ENCODE measurements at places on chromosomes 3 and 15.
A peak's percentile ranks its signal among the peaks of the same experiment; 100 is the strongest.

DNA sequence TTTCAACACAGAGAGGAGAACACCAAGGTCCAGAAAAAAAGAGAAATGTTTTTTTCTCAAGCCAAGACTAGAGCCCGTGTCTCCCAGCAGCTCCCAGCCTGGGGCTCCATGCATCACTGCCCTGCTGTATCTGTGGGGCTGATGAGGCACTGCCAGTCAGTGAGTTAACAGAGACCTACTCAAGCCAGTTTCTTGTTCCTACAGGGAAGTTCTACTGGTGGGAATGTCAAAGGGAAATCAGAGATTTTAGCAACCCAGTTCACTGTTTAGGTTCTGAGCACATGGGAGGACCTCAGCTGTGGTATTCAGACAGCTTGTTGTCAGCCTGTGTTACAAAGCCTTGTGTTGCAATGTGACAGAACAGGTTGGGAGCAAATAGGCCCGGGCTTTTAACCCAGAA is 234.3 kb downstream of the TLE3 start:
- no peak for DNase-seq

- no peak for DNase-seq
Observed at GRCh38 chr3:56833022-56833421, 31.3 kb upstream of the ARHGEF3 start.

- DNase-seq = no peak
Observed at GRCh38 chr3:29382409-29382808, 101.5 kb downstream of the RBMS3 start.

DNA sequence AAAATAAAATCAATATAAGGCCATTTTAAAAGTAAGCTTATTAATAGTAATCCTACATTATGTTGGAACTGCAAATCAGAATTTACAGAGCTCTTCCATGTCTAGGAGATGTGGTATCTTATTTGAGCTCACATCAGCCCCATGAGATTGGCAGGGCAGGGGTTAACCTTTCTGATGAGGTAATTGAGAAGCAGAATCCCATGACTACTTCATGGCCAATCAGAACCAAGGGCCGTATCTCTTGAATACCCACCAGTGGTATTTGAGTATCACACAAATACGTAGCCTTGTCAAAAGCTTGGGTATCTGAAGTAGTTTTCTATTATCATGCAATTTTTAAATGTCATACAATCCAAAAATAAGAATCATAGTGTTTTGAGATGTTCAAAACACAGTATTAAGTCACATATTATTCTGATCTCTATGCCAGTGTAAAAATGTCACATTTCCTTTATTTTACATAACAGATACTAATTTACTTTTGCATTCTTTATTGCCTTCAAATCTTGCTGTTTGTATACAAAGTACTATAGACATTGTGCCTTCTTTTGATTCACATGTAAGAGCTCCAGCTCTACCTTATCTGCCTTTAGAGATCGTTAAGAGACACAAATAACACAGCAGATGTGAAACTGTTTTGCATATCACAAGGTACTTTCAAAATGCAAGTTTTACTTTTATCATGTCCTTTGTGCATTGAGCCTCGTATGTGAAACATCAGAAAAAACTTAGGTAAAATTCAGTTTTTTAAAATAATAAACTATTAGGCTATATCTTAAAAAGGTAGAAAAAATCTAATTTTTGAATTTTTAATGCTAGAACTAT is 251.7 kb upstream of the GOLGA6L4 start:
- no peak for DNase-seq

GRCh38 chr15:49832511-49832910 is 211.7 kb downstream of the DTWD1 start:
- no peak for DNase-seq

GRCh38 chr15:99969261-99969920 is 236.2 kb upstream of the LYSMD4 start:
- no peak for DNase-seq

DNA sequence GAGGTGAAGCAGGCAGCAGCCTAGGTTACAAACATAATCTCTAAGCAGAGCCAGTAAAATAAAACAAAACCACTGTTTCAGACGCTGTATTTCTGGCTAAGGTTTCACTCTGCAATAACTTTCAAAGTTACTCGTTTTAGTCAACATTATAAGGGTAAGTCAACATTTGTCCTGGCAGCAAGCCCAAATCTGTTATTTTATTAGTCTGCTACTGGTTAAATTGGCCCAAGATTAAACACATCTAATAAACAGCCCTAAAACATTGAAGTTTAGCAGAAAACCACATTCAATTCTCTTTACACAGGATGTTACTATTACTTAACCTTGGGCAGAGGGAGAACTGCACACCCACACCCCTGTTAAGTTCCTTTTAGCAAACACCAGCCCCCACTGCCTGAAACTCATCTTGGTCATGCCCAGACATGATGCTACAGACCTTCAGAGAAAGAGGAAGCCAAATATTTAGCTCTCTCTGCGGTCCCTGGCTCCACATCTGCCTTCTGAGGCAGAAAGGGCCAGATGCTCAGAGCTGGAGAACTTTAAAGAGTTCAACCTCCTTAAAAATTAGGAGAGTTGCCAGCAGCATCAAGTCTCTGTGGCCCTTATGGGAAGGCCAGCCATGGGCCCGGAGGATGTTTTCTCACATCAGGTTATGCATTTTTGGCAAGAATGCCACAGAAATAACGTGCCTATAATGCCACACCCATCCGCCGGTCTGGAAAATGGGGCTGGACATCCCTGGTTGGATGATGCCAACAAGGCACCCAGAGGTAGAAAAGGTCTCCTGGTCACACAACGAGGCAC is 17.9 kb downstream of the ARHGEF3 start:
- DNase-seq = no peak

- DNase-seq = no peak
Observed at GRCh38 chr3:6671363-6671762, 189.6 kb upstream of the GRM7 start.

- no peak for DNase-seq
Observed at GRCh38 chr3:108322352-108322751, 26.0 kb downstream of the HHLA2 start.

GRCh38 chr3:109297496-109297895 is 18.8 kb downstream of the DPPA2 start:
- no peak for DNase-seq

GRCh38 chr3:134772591-134772990 is 22.5 kb upstream of the EPHB1 start:
- DNase-seq = no peak

- DNase-seq = no peak
Observed at GRCh38 chr3:140146668-140147067, 211.7 kb downstream of the CLSTN2 start.

DNA sequence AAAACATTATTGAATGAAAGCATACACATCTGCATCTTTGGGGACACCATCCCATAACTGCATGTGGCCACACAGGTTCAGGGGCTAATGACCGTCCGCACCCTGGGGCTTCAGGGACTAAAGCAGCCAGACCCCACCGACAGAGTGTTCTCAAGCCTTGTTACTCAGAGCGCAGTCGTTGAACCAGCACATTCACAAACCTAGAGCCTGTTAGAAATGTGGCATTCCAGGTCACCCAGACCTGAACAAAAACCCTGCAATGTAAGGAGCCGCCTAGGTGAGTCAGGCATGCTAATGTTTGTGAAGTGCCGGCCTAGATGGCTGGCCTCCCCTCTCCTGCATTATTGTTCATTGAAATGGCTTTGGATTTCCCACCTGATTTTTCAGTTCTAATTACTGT is 52.3 kb upstream of the HACD2 start:
- DNase-seq = no peak

DNA sequence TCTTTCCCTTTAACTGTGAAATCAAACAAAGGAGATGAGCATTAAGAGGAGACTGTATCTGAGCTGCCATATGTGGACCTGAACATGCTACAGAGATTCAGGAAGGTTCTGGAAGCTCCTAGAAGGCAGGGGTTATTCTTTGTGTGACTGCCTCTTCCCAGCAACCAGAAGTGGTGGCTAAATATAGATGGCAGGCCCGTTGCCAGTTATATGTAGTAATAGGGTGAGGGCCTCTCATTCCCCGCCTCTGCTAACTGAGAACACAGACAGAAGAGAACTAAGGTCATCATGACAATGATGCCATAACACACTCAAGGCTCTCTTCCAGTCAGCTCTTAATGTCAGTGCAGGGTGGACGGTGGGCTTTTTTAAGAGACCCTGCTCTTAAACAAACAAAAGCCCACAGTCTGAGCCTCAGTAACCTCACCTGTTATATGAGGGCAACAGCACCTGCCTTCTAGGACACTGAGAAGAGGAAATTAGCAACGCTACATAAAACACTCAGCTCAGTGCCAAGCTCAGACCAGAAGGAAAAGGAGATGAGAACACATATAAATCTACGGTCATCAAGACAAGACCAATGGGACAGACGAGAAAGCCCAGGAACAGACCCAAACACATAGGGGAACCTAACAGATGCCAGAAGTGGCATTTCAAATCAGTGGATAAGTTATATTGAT is 22.3 kb downstream of the CFAP92 start:
- DNase-seq = no peak

GRCh38 chr3:105688821-105689220 is 180.0 kb downstream of the CBLB start:
- DNase-seq = no peak

GRCh38 chr3:141243271-141243707 is 11.7 kb downstream of the PXYLP1 start:
- peak; percentile 49 for DNase-seq

DNA sequence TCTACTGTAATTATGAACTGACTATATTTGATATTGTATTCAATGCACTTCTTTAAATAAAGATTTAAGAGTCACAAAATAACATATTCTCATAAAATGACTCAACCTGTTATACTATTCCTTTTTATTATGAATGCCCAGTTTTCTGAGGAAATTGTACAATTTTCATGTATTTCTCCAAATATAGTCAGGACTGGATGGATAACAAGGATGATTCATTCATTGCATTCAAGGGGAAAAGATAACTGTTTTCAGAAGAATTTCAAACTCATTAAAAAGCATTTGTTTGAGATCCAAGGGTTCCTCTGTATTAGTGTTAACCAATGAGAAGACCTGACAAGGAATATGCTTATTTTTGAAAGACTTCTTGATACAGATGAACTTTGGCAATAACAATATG is 163.7 kb downstream of the MEIS2 start:
- DNase-seq = no peak

DNA sequence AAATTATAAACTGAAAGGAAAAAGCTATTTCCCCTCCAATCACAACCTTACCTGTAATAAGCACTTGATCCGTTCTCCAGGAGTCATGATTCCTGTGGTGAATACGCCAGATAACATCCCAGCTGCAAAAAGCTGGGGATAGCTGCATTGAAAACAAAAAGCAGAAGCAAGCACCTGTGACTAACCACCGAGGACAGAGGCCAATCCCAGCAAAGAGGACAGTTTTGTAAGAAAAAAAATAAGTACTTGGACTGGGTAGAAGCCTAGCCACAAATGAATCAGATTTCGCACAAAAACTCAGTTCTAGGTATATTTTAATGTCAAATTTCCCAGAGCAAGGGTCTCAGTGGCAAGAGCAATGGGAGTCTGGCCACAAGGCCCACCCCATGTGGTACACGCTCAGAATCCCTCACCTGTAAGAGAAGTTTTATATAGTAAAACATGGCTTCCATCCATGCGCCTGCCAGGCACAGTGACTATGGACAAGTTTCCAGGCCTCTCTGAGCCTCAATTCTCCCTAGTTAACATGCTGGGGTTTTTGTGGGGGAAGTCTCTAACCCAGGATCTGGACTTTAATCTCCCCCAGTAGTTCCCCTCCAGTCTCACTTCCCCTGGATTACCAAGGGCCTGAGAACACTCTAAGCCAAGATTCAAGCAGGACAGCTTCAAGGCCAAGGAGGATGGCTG is 19.2 kb downstream of the SLC25A20 start:
- no peak for DNase-seq

DNA sequence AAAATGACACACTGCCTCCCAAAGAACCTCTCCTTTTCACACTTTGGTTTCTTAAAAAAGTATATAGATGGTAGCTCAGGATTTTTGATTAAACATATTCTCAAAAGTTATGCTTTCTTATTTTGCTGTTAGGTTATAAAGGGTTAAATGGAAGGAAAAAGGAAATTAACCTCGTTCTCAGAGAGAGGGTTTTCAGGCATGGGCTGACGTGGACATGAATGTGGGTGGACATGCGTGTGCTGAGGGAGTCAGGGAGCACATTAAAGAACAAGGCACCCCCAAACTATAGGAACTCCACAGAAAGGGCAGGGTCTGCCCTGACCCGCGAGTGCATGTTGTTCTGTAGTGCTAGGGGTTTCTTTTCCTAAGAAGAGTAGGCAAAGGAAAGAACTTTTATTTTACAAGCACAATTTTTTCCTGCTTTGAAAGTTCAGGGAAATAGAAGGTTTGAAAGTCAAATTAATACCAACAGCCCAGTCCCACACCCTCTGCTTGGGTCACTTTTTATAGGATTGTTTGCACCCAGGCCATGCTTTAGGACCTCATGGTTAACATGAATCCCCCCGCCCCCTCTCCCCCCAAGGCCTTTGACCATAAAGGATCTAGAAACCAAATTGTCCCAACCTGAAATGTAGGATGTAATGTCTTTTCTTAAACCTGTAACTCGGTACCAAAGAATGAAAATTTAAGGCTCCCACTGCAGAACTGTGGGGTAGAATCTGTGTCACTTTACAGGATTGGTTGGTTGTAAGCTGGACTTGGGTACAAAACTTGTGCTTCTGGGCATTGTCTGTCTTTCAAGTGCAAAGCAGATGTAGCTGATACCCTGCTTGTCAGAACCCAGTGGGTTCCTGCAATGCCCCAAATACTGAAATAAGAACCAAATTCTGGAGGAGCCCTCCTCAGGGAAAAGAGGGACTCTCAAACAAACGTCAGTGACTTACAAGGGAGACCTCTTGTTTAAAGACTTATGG is 58.5 kb upstream of the CCR4 start:
- no peak for DNase-seq

GRCh38 chr15:39285071-39285470 is 295.8 kb upstream of the THBS1 start:
- no peak for DNase-seq

DNA sequence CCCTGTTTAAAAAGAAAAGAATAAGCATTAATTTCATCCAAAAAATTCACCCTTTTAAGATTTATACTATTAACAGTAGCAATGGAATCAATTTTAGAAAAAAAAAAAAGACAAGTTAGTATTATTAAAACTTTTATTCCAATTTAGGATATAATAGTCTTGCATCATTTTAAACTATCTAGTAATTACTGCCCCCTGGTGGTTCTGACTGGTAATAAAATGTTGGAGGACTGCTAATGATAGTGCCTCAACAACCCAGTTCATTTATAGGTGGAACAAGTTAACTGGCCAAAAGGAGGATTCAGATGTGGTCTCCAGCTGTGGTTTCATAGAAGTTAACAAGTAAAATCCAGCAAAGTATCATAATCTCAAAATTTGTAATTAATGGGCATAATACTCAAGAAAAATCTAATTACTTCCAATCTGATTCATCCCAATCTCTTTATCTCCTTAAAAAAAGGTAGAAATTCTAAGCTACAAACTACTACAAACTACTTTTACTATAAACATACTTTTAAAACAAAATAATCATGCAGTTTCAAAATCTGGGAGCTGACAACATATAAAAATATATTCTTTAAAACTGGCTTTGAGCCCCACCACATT is 30.7 kb upstream of the WDR49 start:
- DNase-seq = peak; percentile 9
